ENCODE measurements at places on chromosomes 12 and 14.

- DNase-seq = no peak
These were observed 101.7 kb upstream of the PARP11 start for GRCh38 chr12:3974883-3975282.

DNA sequence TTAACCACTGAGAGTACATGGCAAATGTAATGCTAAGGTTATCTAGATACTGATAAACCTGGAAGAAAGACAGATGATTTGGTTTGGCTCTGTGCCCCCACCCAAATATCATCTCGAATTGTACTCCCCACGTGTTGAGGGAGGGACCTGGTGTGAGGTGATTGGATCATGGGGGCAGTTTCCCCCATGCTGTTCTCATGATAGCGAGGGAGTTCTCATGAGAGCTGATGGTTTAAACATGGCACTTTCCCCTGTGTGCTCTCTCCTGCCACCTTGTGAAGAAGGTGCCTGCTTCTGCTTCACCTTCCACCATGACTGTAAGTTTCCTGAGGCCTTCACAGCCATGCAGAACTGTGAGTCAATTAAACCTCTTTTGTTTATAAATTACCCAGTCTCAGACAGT lies 14.2 kb downstream of the NOXRED1 start:
- no peak for DNase-seq

GRCh38 chr14:75025082-75025481 lies 22.4 kb downstream of the EIF2B2 start:
- DNase-seq = no peak

DNA sequence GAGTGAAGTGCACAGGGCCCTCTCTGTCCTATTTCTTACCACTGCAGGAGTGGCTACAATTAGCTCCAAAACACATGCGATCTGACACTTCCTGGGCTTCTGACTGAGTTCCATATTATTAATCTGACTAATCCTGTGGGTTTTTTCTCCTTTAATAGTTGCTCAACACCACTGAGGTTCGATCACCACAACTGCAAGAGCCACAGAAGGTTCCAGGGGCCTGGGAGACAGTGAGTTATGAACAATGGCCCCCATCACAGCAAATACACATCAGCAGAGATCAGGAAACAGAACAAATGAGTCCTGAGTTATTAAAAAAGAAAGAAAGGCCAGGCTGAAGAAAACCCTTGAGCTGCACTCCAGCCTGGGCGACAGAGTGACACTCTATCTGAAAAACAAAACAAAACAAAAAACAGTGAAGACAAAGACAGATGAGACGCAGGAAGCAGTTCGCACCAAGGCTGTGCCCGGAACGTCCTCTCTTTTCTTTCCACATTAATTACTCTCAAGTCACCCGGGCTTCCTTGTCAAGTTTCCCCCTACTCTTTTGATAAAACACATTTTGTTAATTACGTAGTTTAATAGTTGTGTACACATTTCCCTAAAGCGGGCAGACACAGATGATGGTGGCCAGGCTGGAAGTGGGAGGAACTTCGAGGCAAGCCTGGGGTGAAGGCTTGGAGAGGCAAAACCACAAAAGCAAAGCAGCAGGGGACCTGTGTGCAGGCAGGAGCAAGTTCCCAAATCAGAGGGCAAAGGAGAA lies 42.7 kb downstream of the CDC42BPB start:
- DNase-seq = peak; percentile 53

DNA sequence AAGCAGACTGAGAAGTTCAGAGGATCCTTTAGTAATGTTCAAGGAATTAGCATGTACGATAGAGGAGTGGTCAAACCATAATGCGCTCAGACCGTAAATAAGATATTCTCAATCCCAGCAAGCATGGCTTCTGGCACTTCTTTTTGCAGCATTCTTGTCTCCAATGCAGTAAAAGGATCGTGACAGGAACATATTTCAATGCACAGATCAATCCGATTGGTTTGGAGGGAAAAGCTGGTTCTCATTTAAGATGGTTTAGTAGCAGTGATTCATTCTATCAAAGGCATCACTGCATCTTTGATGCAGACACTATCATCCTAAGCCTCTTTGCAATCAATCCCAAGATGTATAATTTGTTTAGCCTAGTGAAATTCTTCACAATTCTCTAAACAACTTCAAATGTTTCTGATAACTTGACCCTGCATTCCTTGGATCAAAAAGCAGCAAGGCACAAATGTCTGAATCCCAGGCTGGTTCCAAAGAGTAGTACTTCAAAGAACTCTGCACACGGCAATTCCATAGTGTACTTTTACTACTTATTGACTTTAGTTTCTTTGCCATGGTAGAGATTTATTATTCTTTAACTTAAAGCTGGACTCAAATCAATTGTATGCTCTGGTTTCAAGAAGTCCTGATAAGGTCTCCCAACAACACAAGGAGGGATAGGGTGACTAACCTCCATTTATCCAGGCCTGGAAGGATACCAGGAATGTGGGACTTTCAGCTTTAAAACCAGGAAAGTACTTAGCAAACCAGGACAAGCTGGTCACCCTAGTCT lies 96.8 kb upstream of the MDM1 start:
- no peak for DNase-seq

GRCh38 chr12:97643924-97644323 lies 181.3 kb downstream of the RMST start:
- DNase-seq = no peak

- no peak for DNase-seq
These were observed 6.7 kb upstream of the EML1 start for GRCh38 chr14:99786511-99786989.

DNA sequence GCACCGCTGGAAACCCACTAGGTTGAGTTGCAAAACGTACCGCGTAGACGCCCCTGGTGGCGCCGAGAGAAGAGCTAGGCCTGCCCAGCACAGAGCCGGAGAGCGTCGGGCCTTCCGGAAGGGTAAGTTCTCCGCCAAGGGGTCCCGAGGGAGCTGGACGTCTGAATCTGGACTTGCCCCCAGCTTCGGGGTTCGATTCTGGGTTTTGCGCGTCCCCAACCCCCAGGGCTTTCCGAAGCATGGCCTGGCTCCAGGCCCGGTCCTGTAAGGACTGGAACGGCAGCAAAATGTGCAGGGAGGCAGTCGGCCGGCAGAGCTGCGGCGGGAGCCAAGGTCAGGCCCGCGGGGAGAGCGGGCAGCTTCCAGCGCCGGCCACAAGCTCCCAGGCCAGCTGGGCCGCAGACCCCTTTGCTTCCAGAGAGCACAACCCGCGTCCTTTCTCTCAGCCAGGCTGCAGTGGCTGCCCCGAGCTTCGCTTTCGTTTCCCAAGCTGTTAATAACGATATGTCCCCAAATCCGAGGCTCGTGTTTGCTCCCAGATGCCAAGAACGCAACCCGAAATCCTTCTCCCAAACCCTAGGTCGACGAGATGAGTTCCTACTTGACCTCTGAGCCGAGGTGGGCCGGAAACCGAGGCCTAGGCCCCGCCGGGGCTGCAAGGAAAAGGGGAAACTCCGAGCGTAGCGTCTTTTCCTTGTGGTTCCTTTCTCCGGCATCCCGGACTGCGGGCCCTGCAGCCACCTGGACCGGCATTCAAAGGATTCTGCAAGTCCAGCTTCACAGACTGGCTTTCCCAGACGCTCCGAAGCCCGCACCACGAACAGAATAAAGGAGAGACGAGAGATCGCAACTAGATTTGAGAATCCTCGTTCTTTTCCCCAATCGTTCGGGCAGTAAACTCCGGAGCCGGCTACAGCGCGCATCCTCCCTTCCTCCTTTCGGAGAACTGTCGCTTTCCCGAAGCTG lies 3.2 kb upstream of the TBX5 start:
- DNase-seq = no peak

DNA sequence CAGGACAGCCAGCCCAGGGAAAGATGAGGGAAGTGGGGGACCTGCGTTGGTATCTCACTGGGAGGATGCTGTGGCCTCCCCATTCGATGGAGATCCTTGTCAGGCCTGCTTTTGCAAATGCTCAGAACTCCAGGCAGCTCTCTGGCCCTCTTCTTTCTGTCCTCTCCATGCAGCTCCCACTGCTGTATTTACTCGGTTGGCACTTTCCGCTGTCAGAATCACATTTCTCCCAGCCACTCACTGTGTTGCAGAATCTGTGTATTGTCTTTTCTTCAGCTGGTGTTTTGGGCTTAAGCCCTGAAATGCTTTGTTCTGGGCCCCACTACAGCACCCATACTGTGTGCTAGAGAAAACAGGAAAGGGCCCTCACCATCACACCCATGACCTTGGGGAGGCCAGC lies 401.1 kb downstream of the RGS6 start:
- DNase-seq = no peak

DNA sequence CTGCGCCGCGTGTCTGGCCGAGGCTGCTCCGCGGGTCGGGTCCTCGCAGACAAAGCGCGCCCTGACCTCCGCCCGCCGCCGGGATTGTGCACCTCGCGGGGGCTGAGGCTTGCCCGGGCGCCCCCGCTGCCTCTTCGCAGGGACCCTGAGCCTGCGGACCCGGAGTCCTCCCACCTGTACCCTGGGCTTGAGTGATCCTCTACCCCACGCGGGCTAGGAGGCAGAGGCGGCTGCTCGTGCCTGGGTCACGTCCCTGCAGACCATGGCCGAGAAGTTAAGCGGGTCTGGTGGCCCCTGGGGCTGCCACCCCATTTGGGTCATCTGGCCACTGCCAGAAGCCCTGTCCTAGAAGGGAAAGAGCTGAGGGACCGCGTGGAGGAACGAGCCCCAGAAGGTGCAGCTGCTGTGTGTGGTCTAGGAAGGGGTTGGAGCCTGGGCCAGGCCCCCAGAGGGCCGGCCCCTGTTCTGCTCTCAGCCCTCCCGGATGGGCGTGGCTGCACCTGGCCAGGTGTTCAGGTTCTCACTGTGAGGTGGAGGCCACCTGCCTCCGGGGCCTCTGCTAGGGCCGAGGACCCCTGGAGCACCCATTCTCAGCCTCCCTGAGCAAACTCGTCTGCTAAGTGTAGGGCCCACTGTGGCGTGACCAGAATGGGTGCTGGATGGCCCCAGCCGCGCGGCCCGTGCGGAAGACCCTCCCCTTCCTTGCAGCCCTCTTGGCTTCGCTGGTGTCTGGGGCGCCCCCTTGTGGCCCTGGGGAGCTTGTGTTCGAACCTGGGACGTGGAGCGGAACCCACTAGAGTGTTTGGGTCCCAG lies 49.6 kb downstream of the LRCOL1 start:
- peak; percentile 81 for DNase-seq

DNA sequence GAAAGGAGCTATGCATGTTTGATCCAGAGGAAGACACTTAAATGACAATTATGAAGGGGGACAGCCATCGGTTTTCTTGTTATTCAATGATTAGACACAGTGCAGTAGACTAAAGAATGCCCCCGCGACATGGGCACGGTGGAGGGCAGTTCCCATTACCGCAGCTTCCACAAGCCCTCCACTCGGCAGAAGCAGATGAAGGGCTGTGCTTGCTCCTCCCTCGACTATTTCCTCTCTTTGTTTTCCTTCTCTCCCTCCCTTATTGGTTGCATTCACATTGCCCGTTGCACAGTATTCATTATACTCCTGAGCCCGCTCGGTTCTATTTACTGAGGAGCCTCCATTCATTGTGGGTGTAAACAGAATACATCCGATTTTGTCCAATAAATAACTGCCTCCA lies 138.8 kb upstream of the RASSF8 start:
- no peak for DNase-seq

GRCh38 chr14:70981000-70981952 lies 74.0 kb downstream of the PCNX1 start:
- DNase-seq = no peak

GRCh38 chr14:69539631-69540410 lies 34.9 kb downstream of the CCDC177 start:
- no peak for DNase-seq
